Aorta (tissue), 5 donors: ENCODE measurements at places on chromosomes 7 and 10. TPM values are rescaled to one million over a fixed set of nuclear protein-coding genes. Genes with fewer than 3 reads are reported as not detected.

- no peak for DNase-seq
Measured at GRCh38 chr10:126208726-126209302, 179.5 kb downstream of the ADAM12 start.

The PPP1R17 gene
- not detected for total RNA-seq

- no peak for DNase-seq
Measured at GRCh38 chr7:113209449-113210203, 91.3 kb upstream of the SMIM30 start.

- DNase-seq: no peak
Measured at GRCh38 chr7:81140252-81140651, 221.4 kb upstream of the SEMA3C start.

DNA sequence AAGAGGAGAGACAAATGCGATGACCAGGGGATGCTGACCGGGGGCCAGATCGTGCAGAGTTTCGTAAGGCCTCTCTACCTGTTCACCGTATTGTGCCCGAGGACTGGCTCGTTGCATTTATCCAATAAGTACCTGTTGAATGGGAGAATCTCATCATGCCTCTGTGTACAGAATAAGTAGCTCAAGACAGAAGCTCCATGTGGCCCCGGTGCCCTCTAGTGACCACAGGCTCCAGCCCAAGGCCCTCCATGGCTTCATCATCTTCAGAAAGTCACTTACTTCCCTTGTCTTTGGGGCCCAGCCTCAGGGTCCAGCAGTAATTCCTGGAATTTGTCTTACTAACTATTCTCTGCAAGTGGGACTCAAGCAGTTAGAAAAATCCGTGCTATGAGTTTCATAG, 151.0 kb downstream of the CHN2 start:
- peak; percentile 77 for DNase-seq

- peak; percentile 96 for DNase-seq
Measured at GRCh38 chr7:27130540-27131389, at the start of gene HOXA4. Gene HOXA4, minus strand, starts transcription at chr7:27130757. Its CDS starts 24 bp downstream, at chr7:27130733.

The CALHM3 gene
- not detected for total RNA-seq

DNA sequence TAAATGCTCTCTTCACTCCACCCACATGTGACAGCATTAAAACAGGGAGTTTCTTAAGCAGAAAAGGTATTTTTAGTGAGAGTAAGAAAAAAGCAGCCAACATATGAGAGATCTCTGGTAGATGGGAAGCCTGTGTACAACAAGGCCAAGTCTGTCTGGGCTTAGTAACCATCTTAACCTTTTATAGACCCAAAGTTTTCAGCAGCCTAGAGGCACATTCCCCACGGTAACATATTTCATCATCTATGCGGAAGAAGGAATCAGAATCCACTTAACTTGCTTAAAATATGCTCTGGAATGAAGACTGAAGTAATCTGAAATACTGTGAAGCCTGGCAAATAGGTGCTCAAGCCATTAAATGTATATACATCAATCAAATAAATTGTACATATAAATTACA, 127.8 kb downstream of the RAPGEF5 start:
- DNase-seq: no peak

GRCh38 chr7:134433430-134433829, 25.5 kb downstream of the AKR1B1 start:
- DNase-seq: no peak

DNA sequence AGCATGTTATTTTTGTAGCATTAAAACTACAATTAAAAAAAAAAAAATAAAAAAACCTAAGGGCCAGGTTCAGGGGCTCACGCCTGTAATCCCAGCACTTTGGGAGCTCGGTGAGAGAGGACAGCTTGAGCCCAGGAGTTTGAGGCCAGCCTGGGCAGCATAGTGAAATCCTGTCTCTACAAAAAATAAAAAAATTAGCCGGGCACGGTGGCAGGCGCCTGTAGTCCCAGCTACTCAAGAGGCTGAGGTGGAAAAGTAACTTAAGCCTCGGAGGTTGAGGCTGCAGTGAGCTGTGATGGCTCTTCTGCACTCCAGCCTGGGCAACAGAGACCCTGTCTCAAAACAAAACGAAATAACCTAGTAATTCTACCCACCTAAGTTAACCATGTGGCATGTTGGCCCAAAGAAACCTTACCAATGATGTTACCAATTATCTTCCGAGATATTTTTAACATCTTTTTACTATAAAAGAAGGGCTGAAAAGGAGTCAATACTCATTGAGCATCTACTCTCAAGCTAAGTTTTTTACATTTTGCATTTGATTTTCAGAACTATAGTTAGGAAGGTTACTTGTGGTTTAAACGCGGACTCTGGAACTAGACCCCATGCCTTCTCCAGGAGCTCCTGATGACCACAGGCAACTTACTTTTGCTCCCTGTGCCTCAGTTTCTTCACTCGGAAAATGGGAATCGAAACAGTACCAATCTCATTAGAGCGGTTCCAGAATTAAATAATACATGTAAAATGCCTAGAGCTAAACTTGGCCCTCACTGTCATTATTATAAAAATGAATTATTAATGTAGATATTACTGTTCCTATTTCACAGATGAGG, 1.4 kb downstream of the ITGB1 start:
- no peak for DNase-seq

DNA sequence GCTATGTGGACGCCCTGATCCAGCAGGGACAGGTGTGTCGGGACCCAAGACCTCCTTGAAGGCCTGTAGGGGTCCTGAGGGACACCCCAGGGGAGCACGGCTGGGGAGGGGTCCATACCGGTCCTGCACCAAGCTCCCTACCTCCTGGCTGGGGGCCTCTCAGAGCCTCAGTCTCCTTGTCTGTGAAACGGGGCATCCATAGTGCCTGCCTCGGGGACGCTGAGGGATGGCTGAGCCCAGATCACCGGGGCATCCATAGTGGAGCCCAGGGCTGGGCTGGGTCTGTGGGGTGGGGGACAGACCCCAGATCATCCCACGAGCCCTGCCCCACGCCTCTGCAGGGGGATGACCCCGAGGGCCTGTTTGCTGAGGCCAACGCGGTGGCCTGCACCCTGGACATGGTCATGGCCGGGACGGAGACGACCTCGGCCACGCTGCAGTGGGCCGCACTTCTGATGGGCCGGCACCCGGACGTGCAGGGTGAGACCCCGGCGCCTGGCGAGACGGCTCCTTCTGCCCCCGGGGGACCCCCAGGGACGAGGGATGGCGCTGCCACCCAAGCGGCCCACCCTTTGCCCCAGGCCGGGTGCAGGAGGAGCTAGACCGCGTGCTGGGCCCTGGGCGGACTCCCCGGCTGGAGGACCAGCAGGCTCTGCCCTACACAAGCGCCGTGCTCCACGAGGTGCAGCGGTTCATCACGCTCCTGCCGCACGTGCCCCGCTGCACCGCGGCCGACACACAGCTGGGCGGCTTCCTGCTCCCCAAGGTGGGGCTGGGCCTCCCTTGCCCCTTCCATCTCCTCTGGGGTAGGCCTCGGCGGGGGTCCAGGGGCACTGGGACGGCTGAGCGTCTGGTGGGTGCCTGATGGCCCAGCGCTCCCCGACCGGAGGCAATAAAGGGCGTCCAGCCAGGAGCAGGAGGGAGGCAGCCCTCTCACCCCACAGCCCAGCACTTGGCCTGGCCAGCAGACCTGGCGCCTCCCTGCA, 4.1 kb downstream of the CYP2W1 start:
- no peak for DNase-seq

- no peak for DNase-seq
Measured at GRCh38 chr10:29254123-29255046, 34.5 kb upstream of the LYZL1 start.
